ENCODE measurements at places on chromosomes 7 and 10.

GRCh38 chr10:48215486-48216203 lies 58.9 kb downstream of the FRMPD2 start:
- DNase-seq, result peak; percentile 73

- DNase-seq, result no peak
Observed at GRCh38 chr7:142112086-142112485, 568 bp downstream of the MGAM2 start.

- no peak for DNase-seq
Observed at GRCh38 chr10:7027237-7027912, 383.5 kb downstream of the SFMBT2 start.

- DNase-seq, result no peak
Observed at GRCh38 chr10:13808556-13809391, 222.0 kb downstream of the PRPF18 start.

GRCh38 chr10:132133005-132133404 lies 53.7 kb upstream of the DPYSL4 start:
- DNase-seq, result no peak

- no peak for DNase-seq
Observed at GRCh38 chr10:69562731-69563254, 10.4 kb downstream of the NEUROG3 start.

- DNase-seq, result no peak
Observed at GRCh38 chr10:45612741-45613140, 59.8 kb downstream of the ZFAND4 start.

DNA sequence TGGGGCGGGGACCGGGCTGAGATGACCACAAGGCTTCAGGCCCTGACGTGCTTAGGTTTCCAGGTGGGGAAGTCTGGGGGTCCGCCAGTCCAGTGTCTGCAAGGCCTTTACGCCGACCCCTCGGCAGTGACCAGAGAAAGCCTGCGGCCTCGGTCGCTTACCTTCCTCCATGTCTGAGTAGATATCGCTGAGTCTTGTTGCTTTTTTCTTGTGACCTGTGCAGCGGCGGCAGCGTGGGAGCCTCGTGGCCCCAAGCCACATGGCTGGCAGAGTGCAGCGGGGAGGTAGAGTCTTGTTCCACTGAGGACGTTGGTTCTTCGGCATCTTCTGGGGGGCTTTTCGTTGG lies 329 bp downstream of the NOLC1 start:
- no peak for DNase-seq

- DNase-seq, result no peak
Observed at GRCh38 chr10:68109331-68109730, at the start of gene MYPN. Gene MYPN, plus strand, starts transcription at chr10:68109488. Its CDS starts 11,951 bp downstream, at chr10:68121439.

DNA sequence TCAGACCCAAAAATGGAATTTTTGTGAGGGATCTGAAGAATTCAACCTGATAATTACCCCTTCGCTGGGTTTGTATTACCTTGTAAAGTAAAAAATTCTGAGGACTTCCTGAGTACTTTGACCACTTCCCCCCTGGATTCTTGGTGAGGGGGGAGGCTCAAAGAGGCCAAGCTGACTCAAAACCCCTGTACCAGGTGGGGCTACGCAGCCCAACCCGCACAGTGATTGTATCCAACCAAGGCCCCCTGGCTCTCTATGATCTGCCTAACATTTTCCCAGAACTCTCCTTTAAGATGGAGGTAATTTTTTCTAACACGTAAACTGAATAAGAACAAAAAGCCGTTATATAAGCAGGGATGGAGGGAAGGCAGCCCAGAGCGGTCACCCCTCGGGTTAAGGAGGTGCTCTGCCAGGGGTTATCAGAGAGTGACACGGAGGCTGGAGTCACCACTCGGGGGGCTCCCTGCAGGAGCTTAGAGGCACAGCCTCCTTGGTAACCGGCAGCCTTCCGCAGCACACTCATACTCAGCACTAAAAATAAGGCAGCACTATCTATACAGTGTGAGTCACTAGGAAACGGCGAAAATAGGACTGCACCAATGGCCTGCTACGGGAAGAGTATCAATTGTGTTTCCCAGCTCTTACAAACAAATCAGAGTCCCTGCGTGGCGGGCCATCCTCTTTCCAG lies 255.4 kb downstream of the ELMO1 start:
- DNase-seq, result no peak

DNA sequence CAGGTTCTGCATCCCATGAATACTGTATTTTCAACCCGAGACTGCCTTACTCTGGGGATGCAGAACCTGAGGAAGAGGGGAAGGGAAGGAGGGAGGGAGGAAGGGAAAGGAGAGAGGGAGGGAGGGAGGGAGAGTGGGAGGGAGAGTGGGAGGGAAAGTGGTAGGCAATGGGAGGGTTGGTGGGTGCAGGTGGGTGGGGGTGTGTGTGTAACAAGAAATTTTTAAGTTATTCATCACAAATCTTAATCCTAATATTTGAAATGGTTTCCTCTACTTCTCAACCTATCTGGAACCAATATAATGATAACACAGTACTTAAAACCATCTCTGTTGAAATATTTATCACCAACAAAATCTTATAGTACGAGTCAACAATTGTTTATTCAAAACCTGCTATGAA lies 68.0 kb downstream of the PDSS1 start:
- DNase-seq, result no peak

DNA sequence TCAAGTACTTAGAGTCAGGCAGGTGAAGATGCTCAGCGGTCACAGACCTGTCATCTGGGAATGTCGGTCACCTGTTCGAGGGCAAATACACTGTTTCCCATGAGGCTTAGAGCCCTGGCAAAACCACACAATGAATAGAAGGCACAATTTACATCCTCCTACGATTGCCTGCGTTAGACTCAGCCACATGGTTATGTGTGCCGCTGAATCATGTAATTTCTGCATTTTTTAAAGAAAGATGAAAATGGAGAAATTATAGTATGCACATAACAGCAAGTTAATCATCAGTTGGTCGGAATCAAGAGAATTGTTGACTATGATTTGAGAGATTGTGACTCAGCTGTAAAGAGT lies 158.2 kb downstream of the ADARB2 start:
- no peak for DNase-seq

DNA sequence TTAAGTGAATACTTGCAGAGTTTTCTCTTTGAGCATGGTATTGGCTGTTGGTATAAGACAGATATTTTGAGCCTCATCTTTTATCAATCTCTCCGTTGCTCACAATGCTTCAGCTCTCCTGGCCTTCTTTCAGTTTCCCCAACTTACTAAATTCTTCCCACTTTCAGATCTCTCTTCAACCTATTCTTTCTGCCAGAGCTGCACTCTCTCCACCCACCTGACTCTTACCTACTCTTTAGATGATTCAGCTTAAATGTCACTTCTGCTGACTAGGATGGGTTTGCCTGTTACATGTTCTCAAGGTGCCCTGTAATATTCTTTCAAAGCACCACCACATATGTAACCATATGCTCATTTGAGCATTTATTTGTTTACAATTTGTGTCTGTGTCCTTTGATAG lies 1.6 kb downstream of the EXOSC1 start:
- DNase-seq, result no peak

GRCh38 chr10:19449860-19450259 lies 366.4 kb upstream of the PLXDC2 start:
- DNase-seq, result no peak

DNA sequence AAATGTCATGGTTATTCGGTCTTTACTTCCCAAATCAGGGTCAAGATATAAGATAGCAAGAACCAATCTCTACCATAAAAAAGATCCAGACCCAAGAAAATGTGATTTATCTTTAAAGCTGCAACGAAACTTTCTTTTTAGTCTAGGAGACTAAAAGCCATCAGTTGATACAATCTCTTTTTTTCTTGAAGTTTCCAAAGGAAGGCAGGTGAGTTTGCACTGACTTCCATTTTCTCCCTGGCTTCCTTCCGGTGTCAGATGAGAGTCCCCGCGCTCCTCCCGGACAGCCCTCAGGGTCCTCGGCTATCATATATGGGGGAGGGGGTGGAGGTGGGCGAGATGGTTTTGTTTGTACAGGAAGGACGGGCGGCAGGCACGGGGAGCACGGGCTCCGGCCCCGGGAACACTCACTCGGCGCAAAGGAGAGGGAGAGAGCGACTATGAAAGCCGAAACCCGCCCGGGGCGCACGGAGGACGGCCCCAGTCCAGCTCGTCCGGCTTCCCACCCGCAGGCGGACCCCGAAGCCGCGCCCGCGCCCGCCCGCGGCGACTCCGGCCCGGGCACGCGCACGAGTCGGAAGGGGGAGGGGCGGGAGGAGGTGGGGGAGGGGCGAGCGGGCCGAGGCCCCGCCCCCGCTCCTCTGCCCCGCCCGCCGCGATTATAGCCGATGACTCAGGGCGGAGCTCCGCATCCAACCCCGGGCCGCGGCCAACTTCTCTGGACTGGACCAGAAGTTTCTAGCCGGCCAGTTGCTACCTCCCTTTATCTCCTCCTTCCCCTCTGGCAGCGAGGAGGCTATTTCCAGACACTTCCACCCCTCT lies at the start of gene BAG3:
BAG3 (plus strand) TSS at position 689 of the 822 bp plus-strand sequence. CDS start 296 bp downstream, outside the sequence.
- DNase-seq, result peak; percentile 94

DNA sequence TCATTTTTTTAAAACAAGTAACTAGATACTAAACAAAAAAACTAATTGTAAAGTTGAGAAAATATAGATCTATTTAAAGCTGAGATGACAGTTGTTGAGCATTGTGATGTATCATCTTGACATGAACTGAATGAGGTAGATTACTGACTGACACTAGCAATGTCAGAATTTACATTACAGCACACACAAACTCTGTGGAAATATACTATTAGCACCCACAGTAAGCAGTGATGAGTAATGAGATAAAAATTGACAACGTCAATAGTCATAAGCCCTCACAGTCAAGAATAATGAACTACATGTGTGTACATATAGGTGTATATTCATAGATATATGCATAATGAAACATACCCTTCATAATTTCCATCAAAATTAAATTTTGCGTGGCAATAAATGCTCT lies 368.4 kb downstream of the TFEC start:
- DNase-seq, result no peak

DNA sequence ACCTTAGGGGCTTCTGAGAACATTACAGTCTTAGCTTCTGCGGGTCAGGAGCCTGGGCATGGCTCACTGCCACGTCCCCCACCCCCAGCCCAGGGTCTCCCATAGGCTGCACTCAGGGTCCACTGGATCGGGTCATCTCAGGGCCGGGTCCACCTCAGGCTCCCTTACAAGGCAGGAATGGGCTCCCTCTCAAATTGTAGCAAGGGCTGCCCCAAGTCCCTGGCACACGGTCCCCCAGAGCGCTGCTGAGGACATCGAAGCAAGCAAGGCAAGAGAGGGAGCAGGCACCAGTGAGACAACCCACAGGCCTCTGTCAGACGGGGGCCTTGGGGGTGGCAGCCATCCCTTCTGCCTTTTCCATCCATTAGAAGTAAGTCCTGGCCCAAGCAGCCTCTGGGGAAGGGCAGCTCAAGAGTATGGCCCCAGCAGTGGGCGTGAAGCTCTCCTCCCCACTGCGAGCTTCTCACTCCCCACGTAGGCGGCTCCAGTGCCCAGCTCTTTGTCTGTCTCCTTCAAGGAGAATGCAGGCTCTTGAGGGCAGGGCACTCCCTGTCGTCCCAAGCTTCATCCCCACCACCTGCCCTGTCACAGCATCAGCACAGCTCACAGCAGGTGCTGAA lies 18.0 kb upstream of the RET start:
- no peak for DNase-seq

DNA sequence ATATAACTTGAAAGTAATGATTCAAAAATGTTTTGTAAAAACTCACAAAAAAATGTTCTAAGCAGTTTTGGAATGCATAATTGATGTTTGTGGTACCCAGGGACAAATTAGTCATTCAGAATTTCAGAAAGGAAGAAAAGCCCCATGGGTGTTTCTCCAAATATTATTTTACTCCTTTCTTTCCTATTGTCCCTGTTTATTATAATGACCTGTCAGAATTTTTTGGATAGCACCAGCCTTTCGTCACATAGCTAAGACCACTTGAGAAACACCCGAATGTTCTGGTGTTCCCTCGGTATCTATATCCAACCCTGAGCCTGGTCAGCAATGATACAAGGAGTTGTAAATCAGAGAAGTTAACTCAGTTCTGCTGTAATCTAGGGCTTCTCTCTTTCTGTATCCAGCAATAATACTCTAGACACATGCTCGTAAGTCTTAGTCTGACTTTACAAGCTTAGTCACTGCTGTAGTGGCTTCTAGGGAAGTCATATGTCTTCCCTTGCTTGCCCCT lies 64.8 kb upstream of the MEOX2 start:
- DNase-seq, result no peak

DNA sequence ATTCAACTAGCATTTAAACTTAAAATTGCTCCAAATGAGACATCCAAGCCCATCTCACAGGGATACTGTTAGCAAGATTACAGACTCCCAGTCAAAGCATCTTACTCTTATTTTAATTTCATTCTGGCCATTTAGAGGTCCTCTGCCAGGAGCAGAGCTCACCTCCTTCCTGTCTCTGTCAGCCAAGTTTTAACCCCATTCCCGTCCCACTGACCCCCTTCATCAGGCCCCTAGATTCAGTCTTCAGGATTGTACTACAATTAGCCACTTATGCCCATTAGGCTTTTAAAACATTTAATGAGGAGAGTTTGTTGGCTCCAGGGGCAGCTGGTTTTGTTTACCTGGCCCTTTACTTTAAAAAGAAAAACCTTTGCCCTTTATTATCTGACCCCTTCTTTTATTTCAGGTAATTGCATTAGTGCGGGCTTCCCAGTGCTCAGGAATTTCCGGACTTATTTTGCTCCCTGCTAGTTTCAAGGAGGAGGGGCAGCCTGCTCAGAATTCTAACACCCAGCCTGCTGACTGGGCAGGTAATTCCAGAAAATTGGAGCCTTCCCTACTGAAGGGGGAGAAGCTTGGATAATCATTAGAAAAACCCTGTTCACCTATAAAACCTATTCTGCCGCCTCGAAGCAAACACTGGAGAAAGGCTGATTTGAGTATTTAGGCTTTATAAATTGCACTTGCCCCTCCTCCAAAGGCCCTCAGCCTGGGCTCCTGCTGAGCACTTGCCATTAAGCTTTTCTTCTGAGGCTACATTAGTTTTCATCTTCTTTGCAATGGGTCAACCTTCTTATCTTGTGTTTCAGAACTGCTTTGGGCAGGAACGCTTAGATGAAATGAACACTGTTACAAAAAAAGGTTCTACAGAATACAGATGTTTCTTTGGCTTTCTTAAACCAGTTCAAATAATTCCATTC lies 200.5 kb upstream of the HPS1 start:
- peak; percentile 53 for DNase-seq

DNA sequence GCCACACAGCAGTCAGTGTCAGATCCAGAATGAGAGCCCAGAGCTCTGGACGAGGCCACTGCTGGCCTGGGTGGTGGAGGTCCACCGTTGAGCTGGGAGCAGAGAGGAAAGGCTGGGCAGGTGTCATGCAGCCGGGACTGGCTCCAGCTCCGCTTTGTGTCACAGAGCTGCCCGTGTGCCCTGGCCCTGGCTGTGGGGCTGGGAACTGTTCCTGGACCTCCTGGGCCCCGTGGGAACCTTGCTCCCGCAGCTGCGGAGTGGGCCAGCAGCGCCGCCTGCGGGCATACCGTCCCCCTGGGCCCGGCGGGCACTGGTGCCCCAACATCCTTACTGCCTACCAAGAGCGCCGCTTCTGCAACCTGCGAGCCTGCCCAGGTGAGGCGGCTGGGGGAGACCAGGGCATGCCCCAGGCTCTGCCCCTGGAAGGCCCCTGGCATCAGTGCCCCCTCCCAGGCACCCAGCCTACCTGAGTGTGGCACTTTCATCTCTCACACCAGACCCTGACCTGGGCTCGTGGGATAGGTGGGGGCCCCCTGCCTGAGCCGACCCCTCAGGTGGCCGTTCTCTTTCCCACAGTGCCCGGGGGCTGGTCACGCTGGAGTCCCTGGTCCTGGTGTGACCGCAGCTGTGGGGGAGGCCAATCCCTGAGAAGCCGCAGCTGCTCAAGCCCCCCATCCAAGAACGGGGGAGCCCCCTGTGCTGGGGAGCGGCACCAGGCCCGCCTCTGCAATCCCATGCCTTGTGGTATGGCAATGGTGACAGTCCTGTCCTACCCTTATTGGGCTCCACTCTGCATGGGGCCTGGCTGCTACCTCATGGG lies 18.8 kb upstream of the ZNF862 start:
- no peak for DNase-seq

Measured in ecto neural progenitor cell (in vitro differentiated cells).